Upper lobe of left lung (tissue), 6 donors: ENCODE measurements at places on chromosomes 13 and 19. TPM values are rescaled to one million over a fixed set of nuclear protein-coding genes. Genes with fewer than 3 reads are reported as not detected.

GRCh38 chr19:33240181-33240771, 14.6 kb upstream of the SLC7A10 start:
- no peak for DNase-seq

DNA sequence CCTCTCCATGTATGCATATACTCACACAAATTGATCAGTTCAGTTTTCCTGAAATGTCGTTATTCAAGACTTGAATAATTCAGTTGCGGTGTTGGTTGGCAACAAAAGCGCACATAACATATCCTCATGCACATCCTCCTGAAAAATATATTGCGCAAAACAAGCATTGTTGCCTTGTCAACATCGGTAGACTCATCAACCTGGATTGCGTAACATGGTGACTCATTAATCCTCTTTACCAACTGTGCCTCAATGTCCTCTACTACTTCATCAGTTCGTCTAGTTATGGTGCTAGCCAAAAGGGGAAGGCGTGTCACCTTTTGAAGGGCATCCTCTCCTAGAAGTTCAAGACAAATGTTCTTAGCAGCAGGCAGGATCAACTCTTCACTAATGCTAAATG, 357.7 kb downstream of the LMO7 start:
- DNase-seq, result no peak

GRCh38 chr19:57248646-57249045, 8.2 kb downstream of the ZNF805 start:
- no peak for DNase-seq

GRCh38 chr13:74661851-74662250, 527.6 kb upstream of the KLF12 start:
- no peak for DNase-seq

DNA sequence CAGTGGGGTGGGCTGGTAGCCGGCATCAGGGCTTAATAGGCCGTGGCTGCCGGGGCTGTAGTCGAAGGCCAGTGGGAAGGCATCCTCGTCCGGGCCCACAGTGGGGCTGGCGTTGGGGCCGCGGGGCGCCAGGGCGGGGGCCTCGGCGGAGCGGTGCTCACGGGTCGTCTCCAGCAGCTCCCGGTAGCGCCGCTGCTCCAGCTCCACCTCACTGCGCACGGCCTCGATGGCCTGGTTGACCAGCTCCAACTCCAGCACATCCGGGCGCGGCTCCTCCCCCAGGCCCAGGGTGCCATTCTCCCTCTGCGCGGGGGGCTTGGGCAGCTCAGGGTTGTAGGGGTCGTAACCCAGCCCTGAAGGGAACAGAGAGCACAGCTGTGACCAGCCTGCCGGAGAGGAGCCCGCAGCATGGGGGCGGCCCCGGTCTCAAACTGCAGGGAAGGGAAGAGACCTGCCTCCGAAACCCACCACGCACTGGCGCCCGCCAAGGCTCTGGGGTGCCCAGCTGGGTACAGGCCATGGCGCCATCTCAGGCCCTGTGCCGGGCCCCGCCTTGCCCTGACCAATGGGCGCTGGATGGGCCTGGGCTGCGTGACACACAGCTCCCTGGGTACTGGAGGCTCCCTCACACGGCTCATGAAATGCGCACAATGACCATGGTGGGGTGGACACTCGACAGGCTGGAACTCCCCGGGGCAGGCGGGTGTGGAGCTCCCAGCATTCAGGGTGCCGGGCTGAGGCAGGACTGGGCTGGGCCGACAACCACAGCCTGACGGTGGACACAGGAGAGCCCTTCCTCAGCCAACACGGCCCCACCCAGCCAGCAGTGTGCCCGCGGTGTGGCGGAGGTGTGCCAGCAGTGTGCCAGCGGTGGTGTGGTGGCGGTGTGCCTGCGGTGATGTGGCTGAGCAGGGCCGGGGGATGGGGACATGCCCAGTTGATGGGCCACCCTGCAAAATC, 16.5 kb upstream of the ATP8B3 start:
- DNase-seq, result no peak

DNA sequence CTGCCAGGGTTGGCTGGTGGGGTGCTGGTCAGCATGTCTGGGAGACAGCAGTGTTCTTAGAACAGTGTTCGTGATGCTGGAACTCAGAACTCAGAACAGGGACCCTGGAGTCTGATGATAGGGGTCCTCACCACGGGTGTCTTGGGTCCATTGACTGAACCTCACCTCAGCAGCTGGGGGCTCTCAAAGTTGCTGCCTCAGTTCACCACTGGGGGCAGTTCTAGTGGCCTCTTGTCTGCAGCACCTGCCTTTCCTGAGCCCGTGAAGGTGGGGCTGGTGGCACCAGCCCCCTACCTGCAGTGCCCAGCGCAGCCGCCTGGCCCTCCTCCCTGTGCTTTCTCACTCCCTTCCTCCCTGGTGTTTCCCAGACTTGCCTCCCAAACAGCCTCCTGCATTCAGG, 28.5 kb downstream of the SAFB start:
- no peak for DNase-seq

DNA sequence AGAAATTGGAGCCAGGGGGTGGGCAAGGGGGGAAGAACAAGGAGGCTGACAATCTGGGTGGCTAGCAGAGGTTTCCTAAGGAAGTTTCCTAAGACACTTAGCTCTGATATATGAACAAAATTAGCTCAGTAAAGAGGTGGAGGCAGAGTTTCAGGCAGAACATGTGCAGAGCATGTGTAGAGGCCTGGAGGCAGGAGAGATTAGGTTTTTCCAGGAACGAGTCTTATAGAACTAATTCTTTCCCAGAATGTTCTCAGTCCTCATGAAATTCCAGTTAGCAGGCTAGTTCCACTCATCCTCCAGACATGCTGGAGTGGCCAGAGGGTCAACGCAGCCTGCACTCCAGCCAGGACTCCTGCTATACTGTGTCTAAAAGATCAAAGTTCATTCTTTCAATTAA, 184.7 kb downstream of the LACC1 start:
- no peak for DNase-seq

GRCh38 chr19:45075301-45076028, 813 bp downstream of the ZNF296 start:
- peak; percentile 97 for DNase-seq

GRCh38 chr19:47523473-47523872, 8.6 kb upstream of the NAPA start:
- no peak for DNase-seq

DNA sequence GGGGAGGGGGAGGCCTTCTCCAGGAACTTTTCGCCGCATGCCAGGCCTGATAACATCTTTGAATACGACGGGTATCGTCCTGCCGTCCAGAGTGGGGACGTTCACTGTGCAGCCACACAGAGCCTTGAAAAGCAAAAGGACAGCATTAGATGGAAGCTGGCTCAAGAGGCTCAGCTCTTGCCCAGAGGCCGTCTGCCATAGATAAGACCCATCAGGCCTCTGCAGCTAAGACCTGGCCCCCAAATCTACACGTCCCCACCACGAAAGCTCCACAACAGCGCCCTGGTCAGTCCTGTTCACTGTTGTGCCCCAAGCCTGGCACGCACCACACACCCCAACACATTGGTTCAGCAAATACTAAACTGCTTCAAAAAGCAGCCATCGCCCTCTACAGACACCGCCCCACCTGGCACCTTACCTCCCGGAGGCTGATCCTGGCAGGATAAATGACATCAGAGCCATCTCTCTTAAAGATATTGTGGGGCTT, 2.1 kb downstream of the DNAJB1 start:
- DNase-seq, result no peak

DNA sequence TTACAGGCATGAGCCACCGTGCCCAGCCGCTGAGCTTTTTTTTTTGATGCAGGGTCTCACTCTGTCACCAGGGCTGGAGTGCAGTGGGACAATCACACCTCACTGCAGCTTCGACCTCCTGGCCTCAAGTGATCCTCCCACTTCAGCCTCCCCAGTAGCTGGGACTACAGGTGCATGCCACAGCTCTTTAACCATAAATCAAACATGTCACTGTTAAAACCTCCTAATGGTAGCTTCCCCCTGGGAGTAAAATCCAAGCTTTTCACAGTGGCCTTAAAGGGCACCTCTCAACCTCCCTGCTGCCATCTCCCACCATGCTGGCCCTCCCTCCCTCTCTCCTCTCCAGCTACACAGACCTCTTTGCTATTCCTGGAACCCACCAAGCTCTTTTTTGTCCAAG, 2.0 kb upstream of the GNG14 start:
- no peak for DNase-seq

DNA sequence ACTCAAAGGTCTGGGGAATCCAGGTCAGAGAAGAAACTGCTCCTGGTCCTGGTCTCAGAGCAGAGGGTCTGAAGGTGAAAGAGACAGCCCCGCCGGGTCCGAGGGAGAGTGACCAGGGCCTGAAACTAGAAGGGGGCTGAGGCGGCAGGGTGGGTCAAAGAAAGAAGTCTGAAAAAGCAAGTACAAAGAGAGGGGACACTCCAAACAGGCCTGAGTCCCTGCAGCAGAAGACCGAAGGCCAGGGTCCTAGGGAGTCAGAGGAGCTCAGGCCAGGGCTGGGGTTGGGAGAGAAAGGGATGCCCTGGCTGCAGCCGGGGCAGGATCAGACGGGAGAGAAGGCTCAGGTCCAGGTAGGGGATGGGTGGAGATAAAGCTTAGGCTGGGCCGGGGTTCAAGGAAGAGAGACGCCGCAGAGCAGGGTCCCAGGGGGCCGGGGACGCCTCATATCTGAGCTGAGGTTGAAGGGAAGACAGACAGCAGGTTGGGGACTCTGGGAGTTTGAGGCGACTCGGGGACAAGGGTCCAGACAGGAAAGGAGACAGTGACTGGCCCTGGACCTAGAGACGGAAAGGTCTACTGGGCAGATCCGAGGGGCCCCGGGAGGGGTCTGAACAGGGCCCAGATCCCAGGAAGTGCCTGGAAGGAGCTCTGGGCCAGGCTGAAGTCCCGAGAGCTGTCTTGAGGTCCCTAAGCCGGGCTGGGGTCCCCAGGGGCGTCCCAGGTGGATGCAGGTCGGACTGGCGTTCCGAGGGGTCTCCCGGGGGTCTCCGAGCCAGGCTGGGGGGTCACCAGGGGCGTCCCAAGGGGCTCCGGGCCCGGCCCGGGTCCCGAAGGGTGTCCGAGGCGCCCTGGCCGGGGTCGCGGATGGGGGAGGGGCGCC, 795 bp downstream of the MLLT1 start:
- DNase-seq, result no peak

DNA sequence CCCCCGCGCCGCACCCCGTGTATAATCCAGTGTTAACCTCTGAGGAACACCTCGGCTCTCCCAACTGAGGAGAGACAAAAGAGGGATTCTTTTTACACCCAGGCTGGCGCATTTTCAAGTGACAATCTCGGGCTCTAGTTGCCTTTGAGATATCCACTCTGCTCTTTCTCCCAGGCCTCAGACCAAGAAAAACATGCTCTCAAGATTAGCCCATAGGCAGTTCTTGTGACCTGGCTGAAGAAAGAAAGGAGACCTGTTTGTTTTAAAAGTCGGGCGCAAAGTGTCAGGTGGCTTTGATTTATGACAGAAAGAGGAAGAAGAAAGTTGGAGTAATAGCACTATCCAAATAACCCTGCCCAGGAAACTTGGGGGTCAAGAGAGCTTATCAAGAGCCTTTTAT, 27.3 kb downstream of the SHISA2 start:
- peak; percentile 42 for DNase-seq

DNA sequence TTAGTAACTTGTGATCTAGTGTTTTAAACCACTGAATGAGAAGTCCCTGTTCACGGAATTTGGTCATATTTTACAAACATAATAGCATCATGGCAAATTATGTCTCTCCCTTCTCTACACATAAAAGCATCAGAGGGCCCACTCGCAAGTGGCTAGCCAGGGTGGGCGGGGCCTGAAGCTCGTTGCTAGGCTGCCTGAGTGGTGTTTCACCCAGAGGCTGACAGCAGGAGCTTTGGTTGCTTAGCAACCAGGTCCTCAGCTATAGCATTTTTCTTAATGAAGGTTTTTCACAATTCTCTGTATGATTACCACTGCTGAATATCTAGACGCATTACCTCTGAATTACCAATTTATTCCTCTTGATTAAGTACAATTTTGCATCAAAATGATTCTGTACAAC, 126.5 kb downstream of the NALCN start:
- DNase-seq, result peak; percentile 34

GRCh38 chr13:74040200-74040599, 94.0 kb downstream of the KLF12 start:
- DNase-seq, result peak; percentile 31

- DNase-seq, result no peak
Observed at GRCh38 chr19:22527554-22527953, 105.4 kb upstream of the ZNF98 start.

- DNase-seq, result no peak
Observed at GRCh38 chr13:100845128-100845757, 170.6 kb upstream of the TMTC4 start.

DNA sequence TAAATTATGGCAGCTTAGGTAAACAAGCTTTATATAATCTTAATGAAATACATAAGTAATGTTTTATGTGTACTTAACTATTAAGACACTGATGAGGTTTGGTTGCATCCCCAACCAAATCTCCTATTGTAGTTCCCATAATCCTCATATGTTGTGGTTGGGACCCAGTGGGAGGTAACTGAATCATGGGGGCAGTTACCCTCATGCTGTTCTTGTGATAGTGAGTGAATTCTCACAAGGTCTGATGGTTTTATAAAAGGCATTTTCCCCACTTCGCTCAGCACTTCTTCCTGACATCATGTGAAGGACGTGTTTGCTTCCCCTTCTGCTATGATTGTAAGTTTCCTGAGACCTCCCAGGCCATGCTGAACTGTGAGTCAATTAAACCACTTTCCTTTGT, 212.7 kb downstream of the DIAPH3 start:
- DNase-seq, result no peak

DNA sequence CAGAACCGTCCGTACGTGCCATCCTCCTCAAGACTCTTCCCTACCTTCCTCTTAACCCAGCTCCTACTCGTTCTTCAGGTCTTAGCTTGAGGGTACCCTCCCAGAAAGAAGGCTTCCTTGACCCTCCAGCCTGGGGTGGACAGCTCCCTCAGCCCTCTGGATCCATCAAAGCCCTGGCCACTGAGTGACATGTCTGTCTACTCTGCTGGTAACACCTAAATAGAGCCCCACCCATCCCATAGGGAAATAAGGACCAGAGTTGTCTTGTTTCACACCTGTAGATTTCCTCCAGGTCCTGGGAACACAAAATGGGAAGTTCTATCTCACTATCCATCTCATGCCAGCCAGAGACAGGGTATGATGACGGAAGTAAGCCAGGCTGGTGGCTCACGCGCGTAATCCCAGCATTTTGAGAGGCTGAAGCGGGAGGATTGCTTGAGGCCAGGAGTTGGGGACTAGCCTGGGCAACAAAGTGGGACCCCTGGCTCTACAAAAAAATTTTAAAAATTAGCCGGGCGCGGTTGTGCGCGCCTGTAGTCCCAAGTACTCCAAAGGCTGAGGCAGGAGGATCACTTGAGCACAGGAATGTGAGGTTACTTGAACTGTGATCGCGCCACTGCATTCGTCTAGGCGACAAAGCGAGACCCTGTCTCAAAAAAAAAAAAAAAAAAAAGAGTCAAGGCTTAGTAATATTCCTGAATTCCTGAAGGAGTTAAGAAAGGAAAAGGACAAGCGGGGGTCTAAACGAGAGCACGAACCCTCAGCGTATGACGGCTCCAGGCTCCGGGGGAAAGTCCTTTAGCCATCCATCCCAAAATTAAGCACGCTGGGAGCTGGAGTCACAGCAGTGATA, 566 bp upstream of the CCDC97 start:
- DNase-seq, result no peak

GRCh38 chr13:40386586-40386985, 279.9 kb downstream of the FOXO1 start:
- no peak for DNase-seq

Gene FAM216B
- total RNA-seq, result 2.7 TPM

Gene TGFBR3L
- not detected for total RNA-seq

Gene CEACAM7
- total RNA-seq, result 0.30 TPM

Gene ZNF567
- 5.0 TPM for total RNA-seq

Gene PRR36
- total RNA-seq, result 2.9 TPM

Gene IL11
- total RNA-seq, result not detected

Gene HIPK4
- 0.46 TPM for total RNA-seq

Gene EBI3
- total RNA-seq, result 1.7 TPM

Gene CASP14
- total RNA-seq, result not detected

Gene LINGO3
- total RNA-seq, result 0.10 TPM

Gene C19orf67
- total RNA-seq, result not detected
